Activated T-helper 17 cell treated with anti-CD3 and anti-CD28 coated beads, Interleukin-2, amount 50 U/mL, for 72 hours (primary cell): ENCODE measurements at places on chromosomes 5 and 9.

DNA sequence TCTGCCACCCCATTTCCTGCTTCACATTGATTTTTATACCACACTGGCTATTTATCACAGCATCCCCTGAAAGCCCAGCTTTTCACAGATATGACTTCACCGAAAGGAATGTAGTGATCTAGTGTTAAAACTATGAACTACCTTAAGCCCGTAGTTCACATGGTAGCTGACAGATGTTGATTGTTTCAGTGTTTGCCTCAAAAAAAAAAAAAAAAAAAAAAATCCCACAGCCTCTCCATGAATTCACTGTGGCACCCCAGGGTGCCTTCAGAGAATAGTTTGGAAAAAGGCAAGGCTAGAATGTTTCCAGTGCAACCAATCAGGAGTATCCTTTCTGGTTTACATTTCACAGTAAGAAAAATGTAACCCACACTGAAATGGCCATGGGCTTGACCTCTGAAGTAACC is 37.1 kb downstream of the GLIS3 start:
- ATAC-seq, result no peak

GRCh38 chr9:120365386-120365785 is 214.6 kb downstream of the CDK5RAP2 start:
- no peak for ATAC-seq

GRCh38 chr9:107737987-107738743 is 248.6 kb upstream of the KLF4 start:
- ATAC-seq, result no peak

- peak; percentile 11 for ATAC-seq
Measured at GRCh38 chr5:31855134-31856040, 216.5 kb downstream of the PDZD2 start.

DNA sequence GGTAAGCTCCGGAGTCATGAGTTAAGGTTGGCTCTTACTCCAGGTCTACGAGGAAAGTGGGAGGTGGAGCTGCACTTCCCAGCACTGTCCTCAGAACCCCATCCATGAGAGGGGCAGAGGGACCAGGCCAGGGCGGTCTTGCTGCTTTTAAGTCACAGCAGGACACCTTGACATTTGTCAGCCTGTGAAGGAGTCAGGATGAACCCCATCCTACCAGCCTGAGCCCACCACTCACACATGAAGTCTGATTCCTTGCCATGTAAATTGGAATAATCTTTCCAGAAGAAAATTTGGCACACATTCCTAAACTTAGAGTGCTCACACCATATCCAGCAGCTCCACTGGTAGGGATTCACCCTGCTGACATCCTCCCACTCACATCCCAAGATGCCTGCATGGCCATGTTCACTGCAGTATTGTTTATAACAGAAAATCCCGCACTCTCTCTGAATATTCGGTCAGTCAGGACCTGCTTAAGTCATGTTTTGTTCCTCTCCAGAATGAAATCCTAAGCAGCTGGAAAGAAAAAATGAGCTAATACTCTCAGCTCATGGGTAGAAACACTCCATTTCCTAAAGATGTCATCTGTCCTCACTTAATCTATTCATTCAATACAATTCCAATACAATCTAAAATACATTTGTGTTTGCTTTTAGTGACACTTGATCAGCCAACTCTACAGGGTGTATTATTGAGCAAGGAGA is 79.3 kb upstream of the COL5A1 start:
- no peak for ATAC-seq

- peak; percentile 51 for ATAC-seq
Measured at GRCh38 chr5:1312993-1313833, 18.3 kb upstream of the TERT start.

DNA sequence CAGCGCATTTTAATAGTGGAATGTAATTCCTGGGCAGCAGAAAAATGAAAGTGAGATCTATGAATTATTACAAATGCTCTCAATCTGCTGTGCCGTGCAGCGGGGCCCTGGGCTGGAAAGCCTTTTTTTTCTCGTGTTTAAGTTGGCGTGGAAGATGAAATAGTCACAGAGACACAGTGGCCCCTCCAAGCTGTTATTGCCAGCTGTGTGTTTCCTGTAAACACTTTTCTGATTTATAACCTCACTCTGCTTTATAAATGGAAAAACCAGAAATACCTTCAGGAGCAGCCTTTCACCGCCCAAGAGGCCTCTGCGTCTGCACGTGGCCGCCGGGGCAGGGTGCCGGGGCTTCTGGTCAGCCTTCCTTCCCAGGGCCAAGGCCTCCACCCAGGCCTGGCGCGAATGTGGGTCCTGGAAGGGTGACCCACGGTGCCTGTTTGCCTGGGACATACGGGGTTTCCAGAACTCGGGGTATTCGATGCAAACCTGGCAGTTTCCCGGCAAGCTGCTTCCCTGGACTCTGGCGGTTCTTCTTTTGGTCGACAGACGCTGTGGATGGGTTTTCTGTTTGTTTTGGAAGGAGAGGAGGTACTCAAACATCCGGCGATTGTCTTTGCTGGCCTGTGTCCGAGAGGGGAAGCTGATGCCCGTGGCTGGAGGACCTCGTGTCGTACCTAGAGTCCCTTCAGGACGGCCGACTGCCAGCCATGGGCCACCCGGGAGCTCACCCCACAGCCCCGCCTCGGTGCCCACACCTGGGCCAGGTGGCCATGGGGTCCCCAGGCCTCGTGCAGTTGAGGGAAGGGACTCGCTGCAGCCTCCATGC is 256.7 kb downstream of the PARP8 start:
- ATAC-seq, result no peak

GRCh38 chr5:127931396-127931795 is 152.2 kb upstream of the SLC12A2 start:
- ATAC-seq, result no peak

- no peak for ATAC-seq
Measured at GRCh38 chr5:106093134-106093533, 1577.6 kb downstream of the EFNA5 start.
